Activated T-cell treated with anti-CD3 and anti-CD28 coated beads, Interleukin-2, amount 50 U/mL, for 72 hours (primary cell): ENCODE measurements at places on chromosomes 7 and 10. TPM values are rescaled to one million over a fixed set of nuclear protein-coding genes. Genes with fewer than 3 reads are reported as not detected.

Gene WASHC2C
- 29.8 TPM for total RNA-seq

Gene VENTX
- total RNA-seq = 0.21 TPM

GRCh38 chr7:6123843-6124242 is 92.7 kb downstream of the ANKRD61 start:
- no peak overlapping the region for H3K4me3 ChIP-seq
- no peak for DNase-seq
- H3K27ac ChIP-seq = no peak overlapping the region
- no peaks in the 10 kb centered on the region for H3K27me3 ChIP-seq

GRCh38 chr10:48767373-48768143 is 82.9 kb downstream of the WDFY4 start:
- no peaks in the 10 kb centered on the region for H3K4me1 ChIP-seq
- no peak for DNase-seq
- no peak overlapping the region for H3K27ac ChIP-seq
- no peak overlapping the region for H3K4me3 ChIP-seq
- no peaks in the 10 kb centered on the region for H3K36me3 ChIP-seq
- no peaks in the 10 kb centered on the region for H3K27me3 ChIP-seq

DNA sequence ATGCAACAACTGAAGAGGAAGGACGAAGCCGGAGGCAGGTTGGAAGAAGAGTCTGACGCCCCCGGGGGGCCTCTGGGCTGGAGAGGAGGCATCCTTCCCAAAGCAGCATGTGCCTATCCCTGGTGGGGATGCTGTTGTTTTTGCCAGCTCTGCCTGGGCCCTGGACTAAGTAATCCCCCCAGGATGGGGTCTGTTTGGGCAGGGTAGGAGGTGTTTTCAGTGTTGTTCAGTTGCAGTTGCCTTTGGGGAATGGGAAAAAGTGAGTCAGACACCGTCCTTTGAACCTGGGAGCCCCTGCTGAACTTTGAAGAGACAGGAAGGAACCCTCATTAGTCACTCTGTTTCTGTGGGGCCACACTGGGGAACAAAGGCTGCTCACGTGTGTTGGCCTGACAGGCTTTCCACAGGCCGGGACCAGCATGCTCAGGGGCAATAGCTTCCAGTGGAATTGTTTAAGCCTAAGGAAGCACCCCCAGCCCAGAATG is 35.2 kb upstream of the GDF10 start:
- peaks cover 82% of the 10 kb centered on the region for H3K4me1 ChIP-seq
- H3K4me3 ChIP-seq = peak overlapping the region; percentile 33
- no peaks in the 10 kb centered on the region for H3K27me3 ChIP-seq
- H3K27ac ChIP-seq = peak overlapping the region; percentile 82
- H3K36me3 ChIP-seq = peaks cover 2% of the 10 kb centered on the region

- DNase-seq = peak; percentile 88
- H3K4me3 ChIP-seq = peak within 1 kb of the TSS; percentile 100
- peaks cover 23% of the 10 kb centered on the region for H3K36me3 ChIP-seq
- H3K27me3 ChIP-seq = peaks cover 17% of the 10 kb centered on the region
These were observed at the start of gene GATA3 for GRCh38 chr10:8054494-8055407. Gene GATA3 (plus strand): TSS chr10:8054688. CDS start chr10:8055656, 968 bp downstream.

GRCh38 chr7:22210355-22210754 is 146.6 kb downstream of the RAPGEF5 start:
- H3K36me3 ChIP-seq = no peaks in the 10 kb centered on the region
- peak; percentile 3 for DNase-seq
- no peaks in the 10 kb centered on the region for H3K4me1 ChIP-seq
- H3K27ac ChIP-seq = no peak overlapping the region

DNA sequence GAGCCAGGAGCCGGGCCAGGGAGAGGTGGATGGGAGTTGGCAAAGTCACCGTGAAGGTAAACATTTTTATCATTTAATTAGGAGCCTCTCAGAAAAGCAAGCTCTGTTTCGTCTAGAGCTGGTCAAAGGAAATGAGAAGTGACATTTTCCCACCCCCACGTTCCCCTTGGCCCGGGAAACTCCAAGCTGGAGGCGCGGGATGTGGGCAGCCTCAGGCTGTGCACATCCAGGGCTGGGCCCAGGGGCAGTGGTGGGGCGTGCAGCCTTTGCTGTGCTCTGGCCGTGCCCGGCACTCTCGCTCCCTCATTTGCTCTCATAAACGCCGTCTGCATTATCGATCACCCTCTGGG is 135.6 kb upstream of the RET start:
- DNase-seq = no peak
- H3K4me3 ChIP-seq = no peak overlapping the region
- no peaks in the 10 kb centered on the region for H3K36me3 ChIP-seq

DNA sequence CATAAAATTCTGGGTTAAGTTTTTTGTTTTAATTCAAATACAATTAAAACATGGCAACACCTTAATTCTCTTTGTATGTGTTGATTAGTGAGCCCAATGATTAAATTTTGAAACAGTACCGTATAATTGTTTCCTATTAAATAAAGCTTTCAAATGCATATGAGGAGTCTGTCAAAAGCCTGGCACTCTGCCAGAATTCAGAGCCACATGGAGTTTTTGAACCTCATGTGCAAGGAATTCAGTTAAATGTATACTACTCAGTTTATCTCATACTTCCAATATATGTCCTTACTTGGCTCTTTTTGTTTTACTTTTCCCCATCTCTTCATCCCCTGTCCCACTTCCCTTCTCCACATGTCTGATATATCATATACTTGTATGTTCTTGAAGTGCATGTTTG is 165.6 kb upstream of the FAM3C start:
- H3K4me1 ChIP-seq = no peaks in the 10 kb centered on the region
- peaks cover 11% of the 10 kb centered on the region for H3K27me3 ChIP-seq
- H3K27ac ChIP-seq = no peak overlapping the region
- DNase-seq = no peak
- no peak overlapping the region for H3K4me3 ChIP-seq
- no peaks in the 10 kb centered on the region for H3K36me3 ChIP-seq

- DNase-seq = no peak
- H3K36me3 ChIP-seq = no peaks in the 10 kb centered on the region
- peak overlapping the region; percentile 10 for H3K27ac ChIP-seq
- H3K4me1 ChIP-seq = peaks cover 49% of the 10 kb centered on the region
- H3K27me3 ChIP-seq = no peaks in the 10 kb centered on the region
- H3K4me3 ChIP-seq = no peak overlapping the region
These were observed 118.8 kb upstream of the LYZL2 start for GRCh38 chr10:30748152-30748973.

GRCh38 chr10:127919418-127920271 is 12.7 kb downstream of the PTPRE start:
- DNase-seq = no peak
- H3K27me3 ChIP-seq = no peaks in the 10 kb centered on the region
- H3K36me3 ChIP-seq = peaks cover 2% of the 10 kb centered on the region
- no peak overlapping the region for H3K27ac ChIP-seq
- H3K4me3 ChIP-seq = no peak overlapping the region
- no peaks in the 10 kb centered on the region for H3K4me1 ChIP-seq
